ENCODE measurements at places on chromosomes 2 and 18.

- DNase-seq, result no peak
Observed at GRCh38 chr2:24404491-24404921, 44.2 kb upstream of the ITSN2 start.

DNA sequence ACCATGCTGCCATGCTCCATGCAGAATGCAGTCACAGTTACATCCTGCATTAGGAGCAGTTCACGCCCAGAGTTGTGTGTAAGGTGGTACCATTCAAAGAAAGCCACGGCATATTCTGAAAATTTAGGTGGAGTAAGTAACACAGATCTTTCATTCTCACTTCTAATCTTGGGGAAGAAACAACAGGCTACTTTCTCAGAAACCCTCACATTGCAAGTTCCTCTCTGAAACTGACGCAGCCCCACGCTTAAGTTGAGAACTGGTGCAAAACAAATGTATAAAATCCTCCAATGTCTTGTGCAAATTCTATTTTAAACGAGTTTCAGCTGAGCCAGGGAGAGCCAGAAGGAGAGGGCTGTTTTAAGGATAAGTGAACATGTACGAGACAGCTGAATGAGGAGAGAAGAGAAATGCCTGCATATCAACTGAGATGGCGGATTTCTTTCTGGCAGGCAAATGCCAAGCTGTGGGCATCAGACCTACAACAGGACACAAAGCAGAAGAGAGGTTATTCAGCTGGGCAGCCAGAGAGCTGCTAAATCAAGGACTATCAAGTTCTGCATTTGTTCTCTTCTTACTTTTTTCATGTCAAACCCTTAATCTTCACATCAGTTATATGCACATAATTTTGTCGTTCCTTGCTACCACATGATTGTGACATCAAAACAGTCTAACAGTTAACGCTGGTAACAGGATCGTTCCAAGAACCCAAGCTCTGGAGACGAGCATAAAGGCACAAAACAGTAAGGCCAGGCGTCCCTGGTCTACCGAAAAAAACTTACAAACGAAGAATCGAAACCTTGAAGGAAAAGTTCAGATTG, 6.4 kb downstream of the ARL4C start:
- DNase-seq, result no peak

GRCh38 chr18:72704202-72704601, 160.1 kb upstream of the CBLN2 start:
- no peak for DNase-seq

DNA sequence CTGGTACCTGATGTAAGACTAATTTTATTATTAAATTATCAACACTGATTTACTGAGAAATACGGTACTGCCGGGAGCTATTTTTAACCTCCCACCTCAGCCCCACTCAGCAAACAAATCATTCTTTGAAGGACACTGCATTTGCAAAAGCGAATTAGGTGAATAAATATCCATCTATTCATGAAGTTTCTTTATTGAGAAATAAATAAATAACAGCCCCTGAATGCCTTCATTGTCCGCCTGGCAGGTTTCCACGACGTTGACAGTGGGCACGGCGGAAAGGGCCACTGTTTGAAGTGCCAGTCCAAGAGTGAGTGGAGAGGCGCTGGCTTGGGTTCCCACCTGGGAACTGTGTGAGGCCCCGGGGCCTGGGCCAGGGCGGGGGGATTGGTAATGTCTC, 15.7 kb downstream of the C1QL2 start:
- DNase-seq, result no peak

Data from ovary (tissue), 10 donors.